Stimulated activated CD8-positive, alpha-beta memory T cell treated with anti-CD3 and anti-CD28 coated beads, Interleukin-4, amount 100 ng/mL, for 4 hours (primary cell): ENCODE measurements at places on chromosomes 3 and 15.

DNA sequence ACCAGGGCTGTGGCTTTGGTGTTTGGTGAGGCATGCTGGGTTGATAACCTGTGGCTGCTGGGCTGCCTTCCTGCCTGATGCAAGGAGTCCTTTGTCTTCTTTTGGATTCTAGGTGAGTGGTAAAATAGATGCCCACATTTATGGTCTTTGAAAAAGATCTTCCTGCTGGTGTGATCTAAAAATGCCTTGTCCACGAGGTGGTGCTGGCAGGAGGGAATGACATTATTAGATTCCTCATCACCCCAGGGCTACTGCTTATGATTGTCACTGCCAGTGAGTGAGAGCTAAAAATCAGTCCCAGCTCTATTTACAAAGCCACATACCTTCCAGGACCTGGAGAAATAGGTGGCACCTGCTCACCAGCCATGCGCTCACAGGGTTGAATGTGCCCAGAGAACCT lies 355.5 kb upstream of the ROPN1 start:
- DNase-seq, result no peak

GRCh38 chr3:150775001-150775599 lies 12.1 kb upstream of the SIAH2 start:
- no peak for DNase-seq

DNA sequence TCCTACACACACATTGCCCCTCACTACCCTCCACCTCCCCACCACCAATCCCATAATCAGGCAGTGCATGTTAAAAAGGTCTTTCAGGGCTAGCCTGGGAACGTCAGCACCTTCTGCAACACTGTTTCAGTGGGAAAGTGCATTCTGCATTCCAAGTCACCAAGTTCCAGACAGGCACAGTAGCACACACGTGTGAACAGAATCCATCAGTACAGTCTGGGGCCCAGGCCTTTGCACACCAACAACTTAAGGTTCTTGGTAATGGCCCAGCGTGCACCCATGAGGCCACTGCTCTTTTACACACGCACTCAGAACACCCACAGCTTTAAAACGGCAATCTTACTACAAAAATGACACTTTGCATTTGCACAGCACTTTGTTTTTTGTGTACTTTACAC lies 1.2 kb downstream of the ANXA2 start:
- DNase-seq, result no peak

GRCh38 chr15:83044156-83044555 lies 22.9 kb downstream of the BTBD1 start:
- no peak for DNase-seq

DNA sequence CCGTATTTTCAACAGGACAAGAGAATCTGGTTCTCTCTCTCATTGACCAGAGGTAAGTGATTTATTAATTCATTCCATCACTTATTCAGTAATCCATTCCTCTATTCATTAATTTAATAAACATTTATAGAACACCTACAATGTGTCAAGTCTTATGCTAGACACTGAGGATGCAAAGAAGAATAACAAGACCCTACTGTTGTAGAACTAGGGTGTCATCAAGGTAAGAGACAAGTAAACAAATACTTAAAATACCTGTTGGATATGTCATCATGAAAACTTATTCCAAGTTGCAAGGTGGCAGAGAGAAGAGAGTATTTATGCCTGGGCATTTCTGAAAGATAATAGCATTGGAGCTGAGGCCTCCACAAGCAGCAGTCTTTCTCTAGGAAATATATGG lies 257.8 kb downstream of the CDIN1 start:
- no peak for DNase-seq

GRCh38 chr3:179828738-179829137 lies 175.9 kb downstream of the USP13 start:
- DNase-seq, result no peak

GRCh38 chr3:30428251-30428650 lies 178.2 kb upstream of the TGFBR2 start:
- DNase-seq, result no peak

GRCh38 chr15:47429376-47429775 lies 287.9 kb upstream of the SEMA6D start:
- no peak for DNase-seq

DNA sequence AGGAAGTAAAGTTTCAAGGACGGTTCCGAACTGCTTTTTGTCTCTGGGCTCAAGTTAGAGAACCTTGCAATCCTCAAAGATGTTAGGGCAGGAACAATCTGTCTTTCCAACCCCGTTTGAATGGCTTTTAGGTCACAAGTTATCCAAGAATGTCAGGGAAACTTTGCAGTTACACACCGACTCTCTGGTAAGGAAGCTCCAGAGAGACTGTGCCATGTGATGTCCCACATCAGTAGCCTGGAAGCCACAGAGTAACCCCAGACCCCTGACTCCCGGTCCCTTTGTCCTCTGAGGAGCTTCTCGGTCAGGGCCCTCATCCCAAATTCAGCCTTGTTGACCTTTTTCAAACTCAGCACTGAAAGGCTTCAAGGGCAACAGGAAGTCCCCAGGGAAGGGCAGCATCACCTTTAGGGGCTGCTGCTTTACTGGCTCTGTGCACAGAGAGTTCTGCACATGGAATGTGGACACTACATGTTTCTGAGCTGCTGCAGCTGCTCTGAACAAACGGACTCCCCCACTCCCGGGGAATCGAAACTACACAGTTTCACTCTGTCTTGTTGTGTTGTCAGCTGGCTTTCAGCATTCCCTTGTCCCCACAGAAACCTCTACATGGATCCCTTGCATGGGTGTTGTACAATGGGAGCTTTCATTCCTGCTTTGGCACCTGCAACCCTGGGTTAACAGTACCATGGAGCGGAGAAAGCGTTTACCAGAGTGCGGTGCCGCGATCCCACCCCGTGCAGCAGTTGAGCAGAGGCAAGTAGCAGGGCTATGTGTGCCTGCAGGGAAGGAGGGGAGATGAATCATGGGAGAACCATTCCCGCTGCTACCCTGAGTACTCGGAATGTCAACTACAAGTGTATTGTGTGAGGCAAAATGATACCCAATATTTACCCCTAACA lies 408.2 kb upstream of the THBS1 start:
- DNase-seq, result no peak

DNA sequence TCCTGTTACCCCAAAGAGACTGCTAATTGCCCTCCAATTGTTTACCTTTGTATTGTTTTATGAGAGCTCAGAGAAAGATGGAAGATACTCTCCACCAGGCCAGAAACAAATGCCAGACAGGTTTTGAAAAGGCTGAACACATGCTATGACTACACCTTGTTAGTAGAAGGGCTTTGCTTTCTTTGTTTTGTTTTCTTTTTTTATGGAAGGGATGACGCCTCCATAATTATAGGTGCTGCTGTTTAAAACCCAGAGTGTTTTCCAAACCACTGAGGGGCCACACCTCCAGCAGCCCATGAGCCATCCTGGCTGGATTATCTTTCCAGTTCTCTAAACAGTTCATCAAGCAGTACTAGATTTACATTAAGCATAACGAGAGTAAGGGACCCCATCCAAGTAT lies 5.6 kb upstream of the FOXP1 start:
- DNase-seq, result no peak

DNA sequence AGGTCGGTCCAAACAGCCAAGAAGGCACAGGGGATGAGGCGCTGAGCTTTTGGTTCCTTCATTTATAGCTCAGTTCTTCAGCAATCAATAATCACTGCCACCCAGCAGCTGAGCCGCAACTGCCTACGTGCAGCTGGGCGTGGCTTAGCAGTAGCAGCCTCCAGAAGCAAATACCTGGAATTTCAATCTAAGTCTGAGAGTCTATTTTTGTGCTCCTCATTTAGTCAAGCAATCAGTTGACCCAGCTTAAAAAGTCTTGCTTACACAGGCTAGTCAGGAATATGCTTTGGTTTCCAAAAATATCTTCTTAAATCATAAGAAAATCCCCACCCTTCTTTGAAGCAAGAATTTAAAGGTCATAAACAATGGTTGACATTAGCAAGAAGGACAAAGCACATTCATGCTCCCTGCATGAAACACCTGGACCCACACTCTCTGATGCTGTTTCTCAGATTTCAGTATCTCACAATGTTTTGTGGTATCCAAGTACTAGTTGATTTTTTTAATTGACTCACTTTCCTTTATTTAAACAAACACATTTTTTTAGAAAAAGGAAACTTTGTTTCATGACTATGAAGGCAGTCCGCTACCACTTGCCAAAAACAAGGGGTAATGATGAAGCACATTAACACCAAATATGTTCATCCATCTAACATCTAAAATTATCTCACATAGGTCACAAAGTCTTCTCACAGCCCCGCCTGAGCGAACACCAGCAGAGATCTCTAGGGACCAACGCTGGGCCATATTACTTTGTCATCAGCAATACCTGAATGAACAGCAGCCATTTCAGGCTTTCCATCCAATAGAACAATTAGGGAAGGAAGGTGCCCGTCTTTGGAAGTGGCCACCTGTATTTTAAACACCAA lies 106.1 kb downstream of the OXNAD1 start:
- no peak for DNase-seq

DNA sequence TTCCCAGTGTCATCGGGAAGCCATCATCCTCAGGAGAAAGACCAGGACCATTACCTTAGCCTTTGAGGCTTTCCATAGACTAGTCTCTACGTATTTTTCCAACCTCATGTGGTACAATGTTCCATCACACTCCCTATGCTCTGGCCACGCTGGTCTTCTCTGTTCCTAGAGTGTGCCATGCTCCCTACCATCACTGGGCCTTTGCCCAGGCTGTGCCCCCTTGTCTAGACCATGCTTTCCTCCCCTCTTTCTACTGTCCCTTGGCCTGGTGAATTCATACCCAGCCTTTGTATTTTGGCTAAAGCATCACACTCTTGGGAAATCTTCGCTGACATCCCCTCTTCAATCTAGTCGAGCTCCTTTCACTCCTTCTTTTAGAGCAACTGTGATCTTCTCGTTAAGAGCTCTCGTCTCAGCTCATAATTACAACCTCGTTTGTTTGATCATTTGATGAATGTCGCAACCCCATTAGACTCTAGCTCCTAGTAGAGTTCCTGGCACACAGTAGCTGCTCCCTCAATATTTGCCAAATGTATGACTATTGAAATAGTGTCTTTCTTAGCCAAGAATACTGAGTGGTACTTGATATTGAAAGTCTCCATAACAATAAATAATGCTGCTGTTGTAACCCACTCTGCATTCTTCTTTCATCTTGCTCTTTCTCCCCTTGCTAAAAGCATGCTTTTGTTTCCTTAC lies 100.2 kb upstream of the FAM3D start:
- DNase-seq, result no peak

- no peak for DNase-seq
These were observed 3.5 kb downstream of the MYD88 start for GRCh38 chr3:38141952-38142273.

- DNase-seq, result no peak
These were observed 70.4 kb downstream of the ADAMTS7 start for GRCh38 chr15:78740904-78741274.

DNA sequence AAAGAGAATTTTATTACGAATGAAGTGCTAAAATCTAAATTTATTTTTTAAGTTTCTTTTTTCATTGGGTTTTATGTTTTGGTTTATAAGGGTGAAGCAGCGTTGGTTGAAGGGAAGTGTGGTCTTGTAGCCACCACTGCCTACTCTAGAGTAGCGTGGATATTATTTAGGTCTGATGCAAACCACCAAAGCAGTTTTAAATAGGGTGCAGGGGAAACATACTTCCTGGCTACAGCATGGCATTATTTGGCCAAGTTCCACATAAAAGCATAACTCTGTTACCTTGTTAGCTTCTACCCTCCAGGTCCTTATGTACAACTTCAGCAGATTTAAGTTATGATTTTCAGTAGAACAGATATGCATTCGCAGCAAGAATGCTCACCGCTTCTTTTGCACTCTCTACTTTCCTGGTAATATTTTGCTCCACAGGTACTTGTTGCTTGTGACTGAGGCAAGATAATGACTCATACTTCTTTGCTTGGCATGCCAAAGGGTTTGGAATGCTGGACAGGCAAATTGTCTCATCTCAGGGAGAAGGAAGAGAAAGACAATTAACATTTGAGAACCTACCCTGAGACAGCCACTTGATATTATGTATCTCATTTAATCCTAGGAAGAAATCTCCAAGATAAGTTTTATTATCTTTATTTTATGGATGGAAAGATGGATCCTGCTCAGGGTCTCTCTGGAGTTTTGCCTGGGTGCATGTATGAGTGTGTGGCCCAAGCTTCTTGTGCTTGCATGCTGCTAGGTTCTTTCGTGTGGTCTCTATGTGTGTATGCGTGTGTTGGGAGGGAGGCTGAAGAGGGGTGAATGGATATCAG lies 5.4 kb downstream of the TGFBR2 start:
- DNase-seq, result no peak

DNA sequence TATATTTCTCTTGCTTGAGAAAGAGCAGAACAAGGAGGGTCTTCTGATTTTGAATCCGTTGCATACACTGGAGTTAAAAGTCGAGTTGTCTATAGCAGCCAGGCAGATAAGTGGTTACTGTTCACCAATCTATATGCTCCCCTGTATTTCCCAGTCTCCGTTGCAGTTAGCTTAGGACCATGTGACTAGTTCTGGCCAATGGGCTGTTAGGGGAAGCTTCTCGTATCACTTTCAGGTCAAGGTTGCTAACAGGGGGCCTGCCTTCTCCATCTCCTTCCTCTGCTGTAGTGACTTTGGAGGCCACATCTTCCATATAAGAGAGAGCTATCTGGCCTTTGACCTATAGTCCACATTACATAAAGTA lies 188.5 kb upstream of the KBTBD8 start:
- DNase-seq, result no peak

DNA sequence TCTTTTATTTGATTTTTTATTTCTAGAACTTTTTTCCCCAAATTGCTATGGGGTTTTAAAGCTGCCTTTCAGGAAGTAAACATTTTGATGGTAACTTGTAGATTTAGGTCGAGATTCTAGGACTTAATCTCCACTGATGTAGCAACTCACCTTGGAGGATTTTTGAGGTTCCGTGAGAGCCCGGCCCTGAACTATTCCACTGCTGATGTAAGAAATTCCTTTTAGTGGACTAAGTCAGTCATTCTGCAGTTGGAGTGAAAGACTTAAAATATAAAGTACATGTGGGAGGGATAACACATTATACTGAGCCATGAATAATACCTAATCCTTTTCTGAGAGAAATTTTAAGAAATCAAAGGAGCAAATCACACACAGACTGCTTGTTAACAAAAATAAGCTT lies 12.6 kb upstream of the LRRC34 start:
- DNase-seq, result no peak

- DNase-seq, result no peak
These were observed 7.6 kb downstream of the CACNA2D2 start for GRCh38 chr3:50495609-50496423.

GRCh38 chr15:92922418-92923002 lies 22.4 kb downstream of the CHD2 start:
- no peak for DNase-seq

DNA sequence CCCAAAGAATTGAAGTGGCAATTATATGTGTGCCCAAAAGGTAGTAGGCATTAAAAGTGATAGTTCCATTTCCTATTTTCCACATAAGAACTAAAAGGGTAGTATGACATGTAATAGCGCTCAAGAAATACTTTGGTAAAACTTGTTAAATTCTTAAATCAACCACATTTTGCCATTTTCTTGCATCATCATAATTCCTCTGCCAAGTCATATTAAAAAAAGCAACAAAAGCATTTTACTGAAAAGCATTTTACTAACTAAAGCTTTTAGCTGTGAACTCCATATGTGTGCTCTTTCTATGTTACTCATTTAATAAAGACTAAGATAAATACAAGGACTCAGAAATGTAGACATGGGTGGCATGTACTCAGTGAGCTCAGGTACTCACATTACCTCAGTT lies 70.1 kb downstream of the GPR160 start:
- no peak for DNase-seq

- no peak for DNase-seq
These were observed 116.7 kb downstream of the SERPINI1 start for GRCh38 chr3:167852216-167852615.
